Activated T-cell treated with anti-CD3 and anti-CD28 coated beads, Interleukin-2, amount 50 U/mL, for 1 hour (primary cell): ENCODE measurements at places on chromosomes 3 and 15.

GRCh38 chr3:127106053-127106452 lies 86.9 kb upstream of the PRR23E start:
- no peak for DNase-seq

- DNase-seq = no peak
These were observed 267.3 kb downstream of the LPP start for GRCh38 chr3:188421151-188421821.

DNA sequence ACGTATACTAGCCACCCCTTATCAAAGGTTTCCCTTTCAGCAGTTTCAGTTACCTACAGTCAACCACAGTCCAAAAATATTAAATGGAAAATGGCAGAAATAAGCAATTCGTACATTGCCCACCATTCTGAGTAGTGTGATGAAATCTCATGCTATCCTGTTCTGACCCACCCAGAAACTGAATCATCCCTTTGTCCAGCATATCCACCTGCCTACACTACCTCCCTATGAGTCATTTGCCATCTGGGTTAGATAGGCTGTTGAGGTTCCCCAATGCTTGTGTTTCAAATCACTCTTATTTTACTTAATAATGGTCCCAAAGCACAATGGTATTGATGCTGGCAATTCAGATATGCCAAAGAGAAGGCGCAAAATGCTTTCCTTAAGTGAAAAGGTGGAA lies 15.3 kb upstream of the PHC3 start:
- DNase-seq = no peak

DNA sequence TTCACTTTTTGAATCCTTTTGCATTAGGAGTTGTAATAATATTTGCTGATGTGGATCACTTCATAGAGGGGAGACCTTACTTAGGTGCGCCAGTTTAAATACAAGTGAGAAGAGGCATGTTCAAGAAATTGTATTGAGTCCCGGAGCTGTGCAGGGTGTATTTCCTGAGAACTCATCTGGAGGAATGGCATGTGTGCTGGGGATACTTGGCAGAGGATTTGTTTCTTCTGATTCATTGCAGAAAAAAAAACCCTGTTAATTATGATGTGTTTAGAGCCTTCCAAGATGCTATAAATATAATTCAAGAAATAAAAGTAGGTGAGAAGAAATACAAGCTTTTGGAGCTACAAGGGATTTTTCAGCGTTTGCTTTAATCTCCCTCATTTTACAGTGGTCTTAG lies 97.6 kb downstream of the TPRG1 start:
- DNase-seq = no peak

DNA sequence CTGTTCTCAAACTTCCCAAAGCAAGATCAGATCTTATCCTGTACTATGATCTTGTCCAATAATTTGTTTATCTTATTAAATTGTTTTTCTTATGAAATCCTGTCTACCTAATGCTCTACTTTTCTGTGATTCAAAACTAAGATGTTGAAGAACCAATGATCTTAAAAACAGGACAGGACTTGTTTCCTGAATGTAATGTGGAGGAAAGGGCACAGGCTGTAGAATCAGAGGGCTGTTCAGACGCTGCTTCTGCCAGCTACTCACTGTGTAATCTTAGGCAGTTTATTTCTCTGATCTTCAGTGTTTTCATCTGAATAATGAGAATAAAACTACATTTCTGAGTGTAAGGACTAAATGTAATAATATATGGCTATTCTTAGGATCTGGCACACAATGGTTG lies 20.1 kb upstream of the DMXL2 start:
- DNase-seq = no peak

- DNase-seq = no peak
These were observed 120.7 kb downstream of the CHDH start for GRCh38 chr3:53725387-53725995.

GRCh38 chr3:13715167-13715954 lies 164.5 kb downstream of the WNT7A start:
- peak; percentile 8 for DNase-seq

DNA sequence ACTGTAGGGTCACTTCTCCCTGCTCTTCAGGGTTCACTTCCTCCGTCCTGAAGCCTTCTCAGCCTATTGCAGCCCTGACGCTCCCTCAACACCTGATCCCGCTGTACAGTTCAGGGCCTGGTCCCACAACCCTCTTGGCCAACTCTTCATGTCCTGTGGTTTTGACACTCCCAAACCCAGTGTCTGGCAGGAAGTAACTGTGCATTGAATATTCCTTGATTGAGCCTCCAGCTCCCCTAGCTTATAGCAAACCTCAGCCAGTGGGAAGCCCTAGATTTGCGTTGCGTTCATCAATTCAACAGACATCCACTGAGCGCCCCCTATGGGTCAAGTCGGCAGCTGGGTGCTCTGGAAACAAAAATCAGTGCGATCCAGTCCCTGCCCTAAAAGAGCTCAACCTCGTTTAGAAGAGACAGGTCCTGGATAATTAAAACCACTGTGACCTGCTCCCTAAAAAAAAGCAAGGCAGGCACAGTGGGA lies 13.5 kb downstream of the UBAP1L start:
- peak; percentile 56 for DNase-seq
